PC-3 (cell line): ENCODE measurements at places on chromosomes 12 and 14.
A peak's percentile ranks its signal among the peaks of the same experiment; 100 is the strongest.

GRCh38 chr12:6310771-6311610, 509 bp downstream of the PLEKHG6 start:
- H3K4me3 ChIP-seq, result peak overlapping the region; percentile 75
- H3K4me1 ChIP-seq, result peaks cover 28% of the 10 kb centered on the region
- no peak for DNase-seq
- no peak overlapping the region for H3K27ac ChIP-seq

DNA sequence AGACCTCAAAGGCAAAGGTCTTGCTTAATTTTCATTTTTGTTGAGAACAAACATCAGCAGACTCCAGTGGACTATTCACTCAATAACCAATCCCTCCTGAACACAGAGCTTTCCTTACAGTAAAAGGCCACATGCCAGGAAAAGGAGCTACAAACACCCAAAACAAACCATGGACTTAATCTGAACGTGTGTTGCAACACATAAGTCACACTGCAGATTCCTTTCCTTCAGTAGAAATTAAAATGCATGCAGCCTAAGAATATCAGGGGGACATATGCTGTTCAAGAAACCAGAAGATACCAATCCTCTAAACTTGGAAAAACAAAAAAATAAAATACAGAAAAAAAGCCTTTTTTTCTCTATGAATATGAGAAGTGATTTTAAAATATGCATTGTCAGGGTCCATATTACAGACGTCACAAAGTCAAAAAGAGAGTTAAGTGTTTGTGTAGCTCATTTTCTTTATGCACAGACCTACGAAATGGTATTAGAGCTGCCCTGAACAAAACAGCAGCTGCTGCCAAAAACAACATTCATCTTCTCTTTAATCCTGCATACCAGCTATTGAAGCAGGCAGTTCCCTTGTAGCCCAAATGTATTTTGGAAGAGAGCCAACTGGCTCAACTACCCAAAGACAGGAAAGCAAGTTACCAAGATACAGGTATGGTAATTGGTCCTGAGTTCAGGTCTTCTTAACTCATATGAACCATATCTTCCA, 26.2 kb downstream of the KITLG start:
- no peak overlapping the region for H3K4me3 ChIP-seq
- H3K27ac ChIP-seq, result peak overlapping the region; percentile 83
- H3K36me3 ChIP-seq, result no peaks in the 10 kb centered on the region
- peak; percentile 92 for DNase-seq

GRCh38 chr12:49367381-49368239, at the start of gene SPATS2:
Gene SPATS2, plus strand, starts transcription at chr12:49367462. Its CDS starts 93,551 bp downstream, at chr12:49461013.
- H3K27ac ChIP-seq, result peak within 1 kb of the TSS; percentile 82
- DNase-seq, result no peak
- H3K27me3 ChIP-seq, result no peaks in the 10 kb centered on the region
- no peaks in the 10 kb centered on the region for H3K36me3 ChIP-seq
- peaks cover 37% of the 10 kb centered on the region for H3K4me1 ChIP-seq

GRCh38 chr12:77728018-77728417, 102.7 kb upstream of the NAV3 start:
- H3K4me3 ChIP-seq, result no peak overlapping the region
- no peaks in the 10 kb centered on the region for H3K36me3 ChIP-seq
- no peak overlapping the region for H3K27ac ChIP-seq
- peaks cover 8% of the 10 kb centered on the region; the same call in 1 of the 2 replicates for H3K27me3 ChIP-seq
- no peak for DNase-seq

DNA sequence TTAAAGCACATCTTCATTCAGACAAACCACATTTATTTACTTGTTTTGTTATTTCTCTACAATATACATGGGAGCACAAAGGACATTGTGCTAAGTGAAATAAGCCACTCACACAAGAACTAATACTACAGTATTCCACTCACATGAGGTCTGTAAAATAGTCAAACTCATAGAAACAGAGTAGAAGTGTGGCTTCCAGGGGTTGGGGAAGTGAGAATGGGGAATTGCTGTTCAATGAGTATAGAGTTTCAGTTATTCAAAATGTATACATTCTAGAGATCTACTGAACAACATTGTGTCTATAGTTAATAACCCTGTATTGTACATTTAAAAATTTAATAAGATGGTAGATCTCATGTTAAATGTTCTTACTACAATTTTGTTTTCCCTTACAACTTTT, 88.8 kb downstream of the ATXN7L3B start:
- H3K27me3 ChIP-seq, result no peaks in the 10 kb centered on the region
- no peaks in the 10 kb centered on the region for H3K4me1 ChIP-seq
- no peak overlapping the region for H3K4me3 ChIP-seq
- H3K27ac ChIP-seq, result no peak overlapping the region
- no peak for DNase-seq

DNA sequence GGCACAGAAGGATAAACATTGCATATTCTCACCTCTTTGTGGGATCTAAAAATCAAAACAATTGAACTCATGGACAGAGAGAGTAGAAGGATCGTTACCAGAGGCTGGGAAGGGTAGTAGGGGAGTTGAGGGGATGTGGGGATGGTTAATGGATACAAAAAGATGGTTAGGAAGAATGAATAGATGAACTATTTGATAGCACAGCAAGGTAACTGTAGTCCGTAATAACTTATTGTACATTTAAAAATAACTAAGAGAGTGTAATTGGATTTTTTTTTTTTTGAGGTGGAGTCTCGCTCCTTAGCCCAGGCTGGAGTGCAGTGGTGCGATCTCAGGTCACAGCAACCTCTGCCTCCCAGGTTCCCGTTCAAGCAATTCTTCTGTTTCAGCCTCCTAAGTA, 52.0 kb downstream of the NUBPL start:
- no peaks in the 10 kb centered on the region for H3K4me1 ChIP-seq
- no peaks in the 10 kb centered on the region for H3K36me3 ChIP-seq
- no peak for DNase-seq
- no peak overlapping the region for H3K27ac ChIP-seq
- H3K27me3 ChIP-seq, result no peaks in the 10 kb centered on the region

GRCh38 chr14:68305738-68306137, 486.2 kb downstream of the RAD51B start:
- no peak overlapping the region; the same call in 1 of the 2 replicates for H3K27ac ChIP-seq
- H3K27me3 ChIP-seq, result no peaks in the 10 kb centered on the region
- H3K36me3 ChIP-seq, result no peaks in the 10 kb centered on the region
- no peak overlapping the region for H3K4me3 ChIP-seq

- H3K27ac ChIP-seq, result no peak overlapping the region
- no peak for DNase-seq
- no peak overlapping the region for H3K4me3 ChIP-seq
- 0 out of 2 replicates have a peak, but pooled peaks cover 8% of the 10 kb centered on the region for H3K36me3 ChIP-seq
These were observed 445.9 kb upstream of the RGS6 start for GRCh38 chr14:71486279-71486678.

DNA sequence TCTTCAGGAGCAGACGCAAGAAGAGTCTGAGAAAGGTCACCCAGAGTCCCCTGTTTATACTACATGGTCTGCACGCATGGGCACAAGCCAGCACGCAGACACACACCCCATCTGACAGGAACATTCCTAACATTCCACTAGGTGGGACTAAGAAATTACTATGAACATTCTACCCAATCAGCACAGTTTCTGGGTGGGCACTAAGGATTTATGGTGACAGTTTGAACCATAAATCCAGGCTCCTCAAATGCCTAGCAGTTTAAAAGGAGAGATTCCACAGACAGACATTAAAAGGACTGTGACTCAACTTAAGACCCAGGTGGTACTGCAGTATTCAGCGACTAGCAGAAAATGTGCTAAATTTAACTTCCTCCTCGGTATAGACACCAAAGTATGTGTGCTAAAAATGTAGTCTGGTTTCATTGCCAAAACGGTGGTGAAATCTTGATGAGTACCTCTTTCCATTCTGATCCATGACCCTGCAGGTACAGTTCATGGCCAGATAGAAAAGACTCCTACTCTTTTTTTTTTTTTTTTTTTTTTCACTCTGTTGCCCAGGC, 16.2 kb downstream of the ABHD4 start:
- peaks cover 16% of the 10 kb centered on the region for H3K36me3 ChIP-seq
- H3K4me1 ChIP-seq, result peaks cover 25% of the 10 kb centered on the region
- DNase-seq, result peak; percentile 97
- peak overlapping the region; percentile 65 for H3K27ac ChIP-seq
- no peaks in the 10 kb centered on the region for H3K27me3 ChIP-seq

- no peak for DNase-seq
- H3K4me1 ChIP-seq, result peaks cover 8% of the 10 kb centered on the region
- no peak overlapping the region for H3K4me3 ChIP-seq
- no peaks in the 10 kb centered on the region for H3K36me3 ChIP-seq
- H3K27ac ChIP-seq, result no peak overlapping the region
These were observed 48.8 kb downstream of the NINJ2 start for GRCh38 chr12:614411-614970.

GRCh38 chr14:34211732-34212131, 250.3 kb downstream of the SPTSSA start:
- peak; percentile 51 for DNase-seq
- H3K27me3 ChIP-seq, result no peaks in the 10 kb centered on the region
- no peaks in the 10 kb centered on the region for H3K36me3 ChIP-seq
- no peak overlapping the region for H3K27ac ChIP-seq
- H3K4me1 ChIP-seq, result peaks cover 21% of the 10 kb centered on the region

- no peak for DNase-seq
- H3K4me3 ChIP-seq, result no peak overlapping the region
- no peak overlapping the region for H3K27ac ChIP-seq
- no peaks in the 10 kb centered on the region for H3K27me3 ChIP-seq
- H3K36me3 ChIP-seq, result no peaks in the 10 kb centered on the region
These were observed 214.3 kb upstream of the PDE3A start for GRCh38 chr12:20154052-20154451.

DNA sequence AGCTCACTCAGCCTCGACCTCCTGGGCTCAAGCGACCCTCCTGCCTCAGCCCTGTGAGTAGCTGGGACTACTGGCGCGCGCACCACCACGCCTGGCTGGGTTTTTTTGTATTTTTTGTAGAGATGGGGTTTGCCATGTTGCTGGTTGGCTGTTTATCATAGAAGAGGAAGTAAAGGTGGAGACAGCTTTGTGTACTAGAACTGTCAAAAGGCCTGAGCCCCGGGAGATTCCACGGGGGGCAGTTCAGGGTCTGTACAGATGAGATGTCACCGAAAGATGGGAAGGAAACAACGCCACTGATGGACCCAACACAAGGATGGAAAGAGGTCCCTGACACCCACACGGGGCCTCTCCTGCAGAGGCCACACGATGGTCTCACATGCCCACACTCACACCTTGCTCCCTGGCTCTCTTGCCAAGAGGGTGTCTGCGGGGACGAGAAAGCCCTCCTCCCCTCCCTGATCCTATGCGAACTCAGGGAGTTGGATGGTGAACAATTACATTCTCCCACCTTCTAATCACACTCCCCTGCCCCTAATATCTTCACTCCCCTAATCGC, 66.6 kb downstream of the KDM2B start:
- H3K4me3 ChIP-seq, result no peak overlapping the region
- no peaks in the 10 kb centered on the region for H3K27me3 ChIP-seq
- no peaks in the 10 kb centered on the region for H3K4me1 ChIP-seq
- H3K27ac ChIP-seq, result no peak overlapping the region
- DNase-seq, result no peak
- peaks cover 3% of the 10 kb centered on the region for H3K36me3 ChIP-seq

GRCh38 chr12:30631740-30632139, 63.9 kb downstream of the IPO8 start:
- H3K4me1 ChIP-seq, result no peaks in the 10 kb centered on the region
- H3K27ac ChIP-seq, result no peak overlapping the region
- no peak for DNase-seq
- H3K27me3 ChIP-seq, result no peaks in the 10 kb centered on the region
- H3K36me3 ChIP-seq, result no peaks in the 10 kb centered on the region

DNA sequence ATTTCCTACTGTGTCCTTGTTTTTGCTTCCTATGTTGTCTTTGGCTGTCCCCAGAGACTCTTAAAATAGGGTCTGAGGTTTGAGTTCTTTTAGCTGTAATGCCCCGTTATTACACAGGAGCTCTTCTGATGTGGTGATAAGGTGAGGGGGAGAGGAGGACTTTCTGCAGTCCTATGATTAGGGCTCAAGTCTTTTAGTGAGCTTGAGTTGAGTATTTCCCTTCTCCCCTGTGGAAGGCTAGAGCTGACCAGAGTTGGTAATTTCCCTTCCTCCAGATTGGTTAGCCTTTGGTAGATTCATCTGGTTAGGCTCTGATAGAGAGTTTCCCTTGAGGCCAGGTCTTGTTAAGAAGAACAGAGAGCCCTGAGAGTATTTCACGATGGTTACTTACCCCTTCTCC, 4.3 kb upstream of the HIF1A start:
- no peak for DNase-seq
- no peak overlapping the region for H3K27ac ChIP-seq
- H3K27me3 ChIP-seq, result no peaks in the 10 kb centered on the region
- no peaks in the 10 kb centered on the region for H3K36me3 ChIP-seq
- no peak overlapping the region for H3K4me3 ChIP-seq
- peaks cover 15% of the 10 kb centered on the region for H3K4me1 ChIP-seq

- peak; percentile 67 for DNase-seq
- H3K36me3 ChIP-seq, result no peaks in the 10 kb centered on the region
- peaks cover 5% of the 10 kb centered on the region; the same call in 1 of the 2 replicates for H3K4me1 ChIP-seq
- peak overlapping the region; percentile 33; the same call in 1 of the 2 replicates for H3K27ac ChIP-seq
- no peak overlapping the region for H3K4me3 ChIP-seq
These were observed 33.5 kb downstream of the RNFT2 start for GRCh38 chr12:116771651-116772050.

GRCh38 chr12:56152756-56153677, 630 bp downstream of the MYL6B start:
- no peak for DNase-seq
- H3K27me3 ChIP-seq, result no peaks in the 10 kb centered on the region
- H3K27ac ChIP-seq, result no peak overlapping the region
- H3K4me1 ChIP-seq, result peaks cover 24% of the 10 kb centered on the region

DNA sequence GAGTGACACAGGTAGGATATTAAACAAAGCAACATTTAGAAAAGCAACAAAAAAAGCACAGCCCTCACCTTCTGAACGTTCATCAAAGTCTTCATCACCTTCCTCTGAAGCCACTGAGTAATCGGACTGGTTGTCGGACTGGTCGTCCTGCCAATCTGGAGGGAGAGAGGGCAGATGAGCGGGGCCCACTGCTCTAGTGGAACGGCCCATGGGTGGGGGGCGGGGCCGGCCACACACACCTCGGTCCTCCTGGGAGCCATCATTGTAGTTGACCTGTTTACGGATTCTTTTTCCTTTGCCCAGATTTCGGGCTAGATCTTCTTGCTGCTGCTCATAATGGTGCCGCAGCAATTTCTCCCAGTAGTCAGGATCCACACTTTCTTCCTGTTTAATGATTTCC, 14.9 kb upstream of the NOP2 start:
- peaks cover 57% of the 10 kb centered on the region for H3K36me3 ChIP-seq
- H3K4me1 ChIP-seq, result no peaks in the 10 kb centered on the region
- no peak overlapping the region for H3K4me3 ChIP-seq
- H3K27ac ChIP-seq, result no peak overlapping the region
- H3K27me3 ChIP-seq, result no peaks in the 10 kb centered on the region

DNA sequence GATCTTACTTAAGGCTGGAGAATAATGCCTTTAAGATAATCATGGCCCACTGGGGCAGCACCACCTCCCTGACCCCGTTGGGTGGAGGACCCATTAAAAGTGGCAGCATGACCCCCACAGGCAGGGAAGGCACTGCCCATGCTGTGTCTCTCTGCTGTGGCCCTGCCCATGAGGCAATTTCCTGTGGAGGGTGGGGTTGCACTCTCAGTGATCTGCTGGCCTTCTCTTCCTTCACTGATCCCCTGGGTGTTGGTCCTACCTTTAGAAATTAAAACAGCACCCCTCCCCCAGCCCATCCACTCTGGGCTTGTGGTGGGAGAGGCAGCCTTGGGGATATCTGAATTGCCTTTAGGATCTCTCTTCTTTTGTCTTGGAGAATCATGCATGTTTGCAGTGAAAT, 17.3 kb downstream of the KLRK1 start:
- no peak overlapping the region for H3K27ac ChIP-seq
- no peaks in the 10 kb centered on the region for H3K27me3 ChIP-seq
- H3K4me3 ChIP-seq, result no peak overlapping the region
- H3K4me1 ChIP-seq, result no peaks in the 10 kb centered on the region
- no peak for DNase-seq
